SK-N-SH (cell line): ENCODE measurements at places on chromosomes 11 and 22.

GRCh38 chr22:39315389-39315788, 4.0 kb downstream of the RPL3 start:
- DNase-seq, result no peak

DNA sequence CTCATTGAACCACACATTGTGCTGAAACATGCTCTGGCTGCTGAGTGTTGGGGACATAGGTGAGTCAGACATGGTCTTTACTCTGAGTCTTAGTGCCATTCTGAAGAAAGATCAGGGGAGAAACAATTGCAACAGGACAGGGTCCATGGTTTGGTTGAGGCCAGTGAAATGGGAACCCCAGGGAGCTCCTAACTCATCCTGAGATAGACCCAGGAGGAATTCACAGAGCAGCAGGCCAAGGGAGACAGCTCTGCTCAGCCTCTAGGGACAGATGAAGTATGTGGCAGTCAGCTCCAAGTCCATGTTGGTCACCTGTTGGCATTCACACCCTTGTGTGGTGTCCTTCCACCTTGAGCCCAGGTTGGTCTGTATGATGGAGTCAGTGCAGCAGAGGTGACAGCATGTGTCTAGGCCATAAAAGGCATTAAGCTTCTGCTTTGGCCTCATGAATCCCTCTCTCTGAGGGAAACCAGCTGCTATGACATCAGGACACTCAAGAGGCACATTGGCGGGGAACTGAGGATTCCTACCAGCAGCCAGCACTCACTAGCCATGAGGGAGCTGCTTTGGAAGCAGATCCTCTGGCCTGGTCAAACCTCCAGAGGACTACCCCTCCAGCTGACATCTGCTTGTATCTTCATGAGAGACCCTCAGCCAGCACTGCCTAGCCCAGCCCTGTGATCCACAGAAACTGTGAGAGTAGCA, 50.3 kb upstream of the MYEOV start:
- DNase-seq, result no peak

DNA sequence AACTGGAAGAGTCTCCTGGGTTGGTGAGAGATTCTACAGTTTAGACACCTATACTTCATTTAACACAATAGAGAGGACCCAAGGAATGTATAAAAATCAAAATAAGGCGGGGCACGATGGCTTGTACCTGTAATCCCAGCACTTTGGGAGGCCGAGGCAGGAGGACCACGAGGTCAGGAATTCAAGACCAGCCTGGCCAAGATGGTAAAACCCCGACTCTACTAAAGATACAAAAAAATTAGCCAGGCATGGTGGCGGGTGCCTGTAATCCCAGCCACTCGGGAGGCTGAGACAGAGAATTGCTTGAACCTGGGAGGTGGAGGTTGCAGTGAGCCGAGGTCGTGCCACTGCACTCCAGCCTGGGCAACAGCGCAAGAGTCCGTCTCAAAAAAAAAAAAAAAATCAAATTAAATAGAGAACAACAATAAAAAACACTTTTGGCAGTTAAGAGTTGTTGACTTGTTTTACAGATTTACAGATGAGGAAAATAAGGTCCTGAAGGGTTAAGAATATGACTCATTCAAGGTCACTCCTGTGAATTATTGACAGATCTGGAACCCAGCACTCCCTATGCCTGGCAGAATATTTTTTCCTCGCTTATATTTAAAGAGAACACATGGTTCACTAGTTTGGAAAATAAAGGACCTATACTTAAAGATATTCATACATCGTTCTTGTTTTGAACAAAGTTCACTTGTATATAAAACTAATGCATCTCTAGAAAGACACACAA, 5.2 kb downstream of the LGR4 start:
- DNase-seq, result no peak

DNA sequence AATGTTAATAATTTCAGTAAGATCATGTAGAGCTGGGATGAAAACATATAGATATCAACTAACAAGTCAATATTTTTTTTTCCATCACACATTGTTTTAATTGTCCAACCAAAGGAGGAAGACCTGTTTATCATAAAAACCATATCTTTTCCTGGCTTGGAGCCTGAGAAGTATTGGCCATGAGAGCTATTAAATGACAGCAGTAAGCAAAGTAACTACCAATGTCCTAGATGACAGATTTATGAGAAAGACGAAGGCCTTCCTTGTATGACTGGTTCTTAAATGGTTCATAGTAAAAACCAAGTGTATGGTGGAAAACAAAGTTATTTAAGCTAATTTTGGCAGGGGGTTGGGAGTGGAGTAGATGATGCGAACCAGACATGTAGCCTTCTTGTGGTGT, 1147.1 kb upstream of the TENM4 start:
- DNase-seq, result no peak

DNA sequence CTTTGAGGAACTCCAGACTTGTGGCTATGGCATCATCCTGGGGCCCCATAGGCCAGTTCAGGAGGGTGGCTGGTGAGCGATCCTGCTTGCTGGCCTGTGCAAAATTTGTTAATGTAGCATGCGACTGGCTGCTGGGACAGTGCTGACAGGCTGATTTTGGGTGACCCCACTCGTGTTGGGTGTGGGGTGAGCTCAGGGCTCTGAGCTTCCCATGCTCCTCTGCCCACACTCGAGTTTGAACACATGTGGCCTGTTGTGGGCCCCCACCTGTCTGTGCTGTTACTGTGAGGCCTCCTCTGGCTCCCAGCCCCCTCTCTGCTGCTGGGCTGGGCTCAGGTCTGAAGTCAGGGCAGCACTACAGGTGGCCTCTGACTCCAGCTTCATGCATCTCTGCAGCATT, 64.4 kb upstream of the MYEOV start:
- DNase-seq, result no peak

DNA sequence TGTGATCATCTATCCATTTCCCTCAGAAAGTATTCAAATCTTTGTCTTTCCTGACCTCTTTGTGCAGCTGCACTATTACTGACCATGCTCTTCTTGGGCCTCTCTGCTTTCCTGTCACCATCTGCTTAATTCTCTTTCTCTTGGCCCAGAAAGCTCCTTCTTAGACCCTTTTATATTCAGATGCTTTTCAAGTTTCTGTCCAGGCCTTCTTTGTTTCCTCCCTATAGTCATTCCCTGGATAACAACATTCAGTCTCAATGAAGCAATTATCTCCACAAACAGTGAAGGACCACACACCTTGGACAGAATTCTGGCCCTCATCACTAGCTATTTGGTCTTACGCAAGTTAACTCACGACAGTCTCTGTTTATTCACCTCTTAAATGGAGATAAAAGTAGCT, 89.7 kb downstream of the LARGE2 start:
- DNase-seq, result no peak

DNA sequence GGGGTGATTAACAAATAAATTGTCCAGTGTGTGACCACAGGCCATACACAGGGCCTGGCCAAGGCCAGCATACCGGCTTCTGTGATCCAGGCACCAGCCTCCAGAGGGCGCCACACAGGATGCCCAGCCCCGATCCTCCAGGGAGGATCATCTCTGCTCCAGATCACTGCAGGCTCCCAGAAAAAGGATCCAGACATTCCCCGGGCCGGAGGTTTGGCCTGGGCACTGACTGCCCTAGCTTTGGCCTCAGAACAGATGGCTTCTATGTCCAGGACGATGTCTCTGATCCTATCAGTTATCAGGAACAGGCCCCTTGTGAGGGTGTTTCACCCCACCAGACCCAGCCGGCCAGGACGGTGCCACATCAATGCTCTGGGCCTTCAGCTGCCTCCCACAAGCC, 74.5 kb upstream of the LMO1 start:
- DNase-seq, result peak; percentile 94

GRCh38 chr11:98289617-98290263, 731.0 kb upstream of the CNTN5 start:
- no peak for DNase-seq
